Activated CD4-positive, alpha-beta T cell treated with anti-CD3 and anti-CD28 coated beads for 36 hours (primary cell): ENCODE measurements at places on chromosomes 2 and 18. TPM values are rescaled to one million over a fixed set of nuclear protein-coding genes. Genes with fewer than 3 reads are reported as not detected.

Gene RTP5
- not detected for total RNA-seq

Gene IL36G
- not detected for total RNA-seq

Gene UNC50
- 31.4 TPM for total RNA-seq

Gene TRMT61B
- total RNA-seq: 22.2 TPM

Gene EGR4
- 0.18 TPM for total RNA-seq

Gene HOXD1
- not detected for total RNA-seq

Gene EIPR1
- 38.6 TPM for total RNA-seq

Gene SAG
- total RNA-seq: not detected

Gene FMNL2
- 3.3 TPM for total RNA-seq

Gene LDAH
- 32.8 TPM for total RNA-seq

Gene CDKL4
- total RNA-seq: not detected

Gene GPN1
- 63.9 TPM for total RNA-seq

Gene AFTPH
- total RNA-seq: 32.3 TPM
